ENCODE measurements at places on chromosomes 7 and 10.

GRCh38 chr7:138500892-138501291, 40.8 kb downstream of the TRIM24 start:
- no peak for DNase-seq

GRCh38 chr10:75403939-75404814, 2.6 kb upstream of the ZNF503 start:
- no peak for DNase-seq

DNA sequence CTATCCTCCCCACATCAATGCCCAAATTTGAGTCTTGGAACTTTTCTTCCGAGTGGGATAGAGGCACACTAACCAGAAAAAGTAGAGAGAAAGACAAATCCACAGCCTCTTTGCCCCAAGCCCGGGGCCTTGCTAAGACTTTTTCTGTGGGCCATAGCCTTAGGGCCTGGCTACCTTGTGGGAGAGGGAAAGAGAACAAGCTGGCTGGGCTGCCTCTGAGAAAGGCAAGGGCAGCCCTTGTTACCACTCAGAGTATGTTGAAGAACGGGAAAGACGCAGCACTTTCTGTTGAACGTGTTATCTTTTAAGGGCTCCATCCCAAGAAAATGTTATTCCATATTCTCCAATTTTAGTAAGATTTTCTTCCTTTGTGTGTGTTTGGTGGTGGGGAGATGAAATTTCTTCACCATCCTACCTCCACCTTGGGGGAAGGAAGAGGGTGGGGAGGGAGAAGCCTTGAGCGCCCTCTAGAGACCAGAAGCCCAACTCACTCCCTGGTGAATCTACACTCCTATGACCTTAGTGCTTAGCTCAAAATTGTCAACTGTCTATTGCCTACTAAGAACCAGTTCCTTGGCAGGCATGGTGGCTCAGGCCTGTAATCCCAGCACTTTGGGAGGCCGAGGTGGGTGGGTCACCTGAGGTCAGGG, 3.9 kb upstream of the NRF1 start:
- DNase-seq = peak; percentile 48

- DNase-seq = no peak
These were observed 172.5 kb downstream of the IPMK start for GRCh38 chr10:58094985-58095718.

DNA sequence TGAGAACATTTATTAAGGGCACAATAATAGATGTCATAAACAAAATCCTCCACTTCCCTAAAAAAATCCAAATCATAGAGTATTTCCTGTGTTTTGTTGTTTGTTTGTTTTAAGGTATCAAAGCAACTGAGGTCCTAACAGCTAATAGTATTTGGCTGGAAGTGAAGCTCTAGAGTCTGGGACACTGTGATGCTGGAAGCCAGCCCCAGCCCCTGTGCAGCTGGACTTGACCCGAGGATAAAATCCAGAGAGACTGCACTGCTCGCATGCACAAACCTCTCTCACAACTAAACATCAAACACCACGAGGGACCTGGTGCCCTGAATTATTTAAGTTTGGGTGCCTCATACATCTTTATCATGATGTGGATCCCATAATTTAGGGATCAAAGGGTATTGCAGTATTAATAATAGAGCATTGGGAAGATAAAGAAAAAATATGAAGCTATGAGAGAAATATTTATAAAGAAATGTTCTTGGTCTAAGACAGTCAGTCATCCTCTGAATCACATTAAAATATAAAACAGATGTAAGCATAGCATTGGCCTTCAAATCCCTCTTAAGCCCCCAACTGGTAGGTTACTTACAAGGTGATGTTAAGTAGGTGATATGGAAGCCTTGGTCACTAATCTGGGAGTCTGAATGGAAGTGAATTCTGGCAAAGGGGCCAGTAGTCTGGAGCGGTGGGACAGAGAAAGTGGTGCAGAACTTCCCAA, 44.4 kb downstream of the CUBN start:
- DNase-seq = no peak

GRCh38 chr10:78991187-78991586, 77.6 kb upstream of the ZMIZ1 start:
- DNase-seq = no peak

DNA sequence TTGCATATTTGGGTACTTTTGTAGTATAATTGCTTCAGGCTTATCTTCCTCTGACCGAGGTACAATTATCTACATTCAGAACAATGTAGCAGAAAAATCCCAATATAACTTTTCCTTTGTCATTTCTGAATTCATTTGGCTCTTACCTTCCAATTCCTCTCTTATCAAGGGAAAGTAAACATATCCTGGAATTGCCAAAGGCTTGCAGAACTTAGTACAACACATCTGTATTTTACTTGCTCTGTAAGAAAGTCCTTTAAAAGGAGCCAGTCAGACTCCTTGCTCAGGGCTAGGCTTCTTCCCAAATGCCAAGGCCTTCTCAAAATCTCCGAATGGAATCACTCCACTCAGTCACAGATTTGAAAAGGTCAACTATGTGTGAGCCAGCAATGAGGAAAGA, 43.3 kb upstream of the ABCB4 start:
- DNase-seq = no peak

GRCh38 chr7:2399848-2400587, 3.4 kb upstream of the CHST12 start:
- DNase-seq = peak; percentile 54

- no peak for DNase-seq
These were observed 53.1 kb downstream of the INPP5A start for GRCh38 chr10:132590752-132591121.

All from cerebellar cortex (tissue), 1 donor.